ENCODE measurements at places on chromosomes 7 and 10.
A peak's percentile ranks its signal among the peaks of the same experiment; 100 is the strongest.

DNA sequence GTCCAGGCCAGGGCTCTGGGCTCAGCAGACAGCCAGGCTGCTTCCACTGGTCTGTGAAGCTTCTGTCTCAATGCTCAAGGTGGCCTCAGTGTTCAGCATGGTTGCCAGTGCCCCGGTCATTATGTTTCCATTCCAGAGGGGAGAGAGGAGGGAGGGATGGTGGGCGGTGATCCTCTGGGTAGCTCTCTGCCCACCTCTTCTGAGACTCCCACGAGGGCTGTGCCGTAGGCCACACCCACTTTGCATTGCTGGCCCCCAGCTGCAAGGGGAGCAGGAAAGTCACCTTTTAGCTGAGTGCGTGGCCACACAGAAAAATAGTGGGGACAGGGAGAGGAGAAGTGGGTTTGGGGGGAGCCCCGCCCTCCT lies 42.5 kb downstream of the FOXK1 start:
- no peak for DNase-seq

DNA sequence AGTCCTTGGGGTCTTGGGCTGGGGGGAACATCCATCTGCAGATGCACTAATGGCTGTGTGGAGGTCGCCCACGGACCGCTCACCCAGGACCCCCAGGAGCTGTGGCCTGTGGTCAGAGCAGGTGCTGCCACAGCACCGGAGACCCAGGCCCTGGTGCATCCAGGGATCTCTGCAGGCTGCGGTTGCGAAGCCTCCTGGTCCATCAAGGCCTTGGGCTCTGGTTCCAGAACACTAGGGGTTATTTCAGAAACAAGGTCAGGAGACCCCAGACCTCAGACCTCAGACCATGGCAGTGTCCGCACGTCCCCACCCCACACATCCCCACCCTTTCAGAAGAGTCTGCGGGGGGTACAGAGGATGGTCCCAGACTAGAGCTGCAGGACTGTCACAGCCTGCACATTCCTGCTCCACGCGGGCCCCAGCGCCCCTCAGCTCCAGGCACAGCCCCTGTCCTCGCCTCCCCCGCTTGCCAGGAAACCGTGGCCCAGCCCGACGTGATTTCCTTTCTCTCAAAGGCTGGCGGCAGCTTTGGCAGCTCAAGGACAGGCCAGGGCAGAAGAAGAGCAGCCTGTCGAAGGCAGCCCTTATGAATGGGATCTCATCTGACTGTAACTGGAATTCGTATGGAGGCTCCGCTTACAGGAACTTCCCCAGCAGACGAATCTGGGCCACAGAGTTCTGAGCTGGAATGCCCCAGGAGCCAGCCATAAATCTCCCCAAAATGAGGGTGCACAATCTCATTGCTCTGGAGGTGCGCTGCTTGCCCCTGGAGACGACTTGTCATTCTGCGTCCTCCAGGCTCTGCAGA lies 136.2 kb upstream of the RET start:
- DNase-seq = no peak

GRCh38 chr10:69326692-69327091 lies 48.4 kb downstream of the HK1 start:
- DNase-seq = no peak

DNA sequence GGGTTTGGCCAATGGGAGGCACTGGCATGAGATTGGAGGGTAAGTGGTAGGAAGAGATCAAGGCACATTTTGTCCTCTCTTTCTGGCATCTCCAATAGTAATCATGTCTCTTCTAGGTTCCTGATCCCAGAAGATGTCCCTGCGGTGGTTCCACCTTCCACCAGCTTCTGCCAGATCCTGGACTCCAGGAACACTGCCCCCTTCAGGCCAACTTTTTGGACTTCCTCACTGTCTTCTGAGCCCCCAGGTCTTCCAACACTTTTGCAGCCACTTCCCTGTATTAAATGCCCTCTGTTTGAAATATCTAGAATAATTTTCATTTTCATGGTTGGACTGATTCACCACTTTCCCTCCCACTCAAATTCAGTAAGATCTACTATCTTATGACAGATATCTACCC lies 60.9 kb downstream of the BAMBI start:
- no peak for DNase-seq

- no peak for DNase-seq
Measured at GRCh38 chr7:20201380-20201779, 15.8 kb downstream of the MACC1 start.

DNA sequence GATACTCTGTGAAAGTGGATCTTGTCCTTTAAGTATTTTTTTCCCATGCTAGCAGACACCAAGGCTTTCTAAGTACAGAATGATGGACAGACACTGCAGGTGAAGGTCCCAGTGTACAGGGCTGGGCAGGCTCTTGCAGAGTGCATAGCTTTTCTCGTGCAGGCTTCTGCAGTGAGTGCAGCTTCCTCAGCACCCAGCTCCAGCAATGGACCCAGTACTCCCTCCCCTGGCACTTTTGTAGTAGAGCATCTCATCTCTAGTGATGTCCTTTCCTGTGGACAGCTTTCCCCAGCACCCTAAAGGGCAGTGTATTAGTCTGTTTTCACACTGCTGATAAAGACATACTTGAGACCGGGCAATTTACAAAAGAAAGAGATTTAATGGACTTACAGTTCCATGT lies 104.3 kb downstream of the CUL2 start:
- DNase-seq = no peak

DNA sequence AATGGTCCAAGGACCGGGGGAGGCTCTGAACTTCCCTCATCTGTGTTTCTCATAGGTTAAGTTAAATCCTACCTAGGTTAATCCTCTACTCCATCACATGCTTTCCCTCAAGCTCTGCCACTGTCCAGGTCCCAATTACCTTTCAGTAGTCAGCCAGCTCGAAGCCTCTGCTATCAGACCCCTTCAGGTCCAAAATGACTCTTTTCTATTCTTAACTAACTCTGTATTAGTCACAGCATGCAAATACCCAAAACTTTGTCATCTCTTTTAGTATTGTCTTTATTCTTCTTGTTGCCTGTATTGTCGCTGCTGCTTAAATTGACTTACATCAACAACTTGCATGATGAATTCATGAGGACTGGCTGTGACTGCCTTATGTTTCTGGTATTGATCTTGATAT lies 15.3 kb downstream of the PPP1R17 start:
- DNase-seq = no peak

DNA sequence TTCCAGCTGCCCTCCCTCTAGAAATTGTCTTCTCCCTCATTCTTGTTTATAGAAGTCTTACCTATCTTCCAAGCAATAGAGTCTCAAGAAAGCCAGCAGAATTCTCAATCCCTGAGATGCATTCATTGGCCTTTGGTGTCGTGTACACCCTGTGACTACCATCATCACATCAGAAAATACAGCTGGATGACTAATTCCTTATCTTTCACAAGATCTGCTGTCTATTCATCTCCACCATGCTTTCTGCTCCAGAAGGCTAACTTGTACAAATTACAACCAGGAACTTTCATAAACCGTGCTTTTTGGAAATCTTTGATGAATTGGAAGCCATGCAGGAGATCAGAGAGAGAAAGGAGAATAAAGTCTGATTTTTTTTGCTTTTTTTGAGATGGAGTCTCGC lies 1062.9 kb upstream of the GHITM start:
- no peak for DNase-seq

GRCh38 chr7:131381069-131381838 lies 53.6 kb downstream of the MKLN1 start:
- peak; percentile 25 for DNase-seq

DNA sequence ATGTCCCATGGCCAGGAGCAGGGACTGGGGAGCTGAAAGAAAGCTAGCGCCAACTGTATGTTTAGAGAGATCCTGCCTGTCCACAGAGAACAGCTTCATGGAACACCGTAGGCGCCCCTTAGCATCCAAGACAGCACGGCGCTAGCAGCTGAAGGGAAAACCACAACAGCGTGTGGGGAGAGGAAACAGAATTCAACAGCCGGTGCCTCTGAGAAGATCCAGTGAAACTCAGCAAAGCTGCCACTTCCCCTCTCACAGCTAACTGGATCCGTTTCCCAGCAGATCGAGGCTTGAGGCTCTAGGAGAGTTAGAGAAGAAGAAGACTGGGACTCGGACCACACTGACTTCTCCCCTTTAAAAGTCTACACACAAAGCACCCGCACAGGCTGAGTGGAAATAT lies 145.0 kb downstream of the MAD1L1 start:
- no peak for DNase-seq

- DNase-seq = no peak
Measured at GRCh38 chr10:48459270-48460150, 145.4 kb downstream of the ARHGAP22 start.

DNA sequence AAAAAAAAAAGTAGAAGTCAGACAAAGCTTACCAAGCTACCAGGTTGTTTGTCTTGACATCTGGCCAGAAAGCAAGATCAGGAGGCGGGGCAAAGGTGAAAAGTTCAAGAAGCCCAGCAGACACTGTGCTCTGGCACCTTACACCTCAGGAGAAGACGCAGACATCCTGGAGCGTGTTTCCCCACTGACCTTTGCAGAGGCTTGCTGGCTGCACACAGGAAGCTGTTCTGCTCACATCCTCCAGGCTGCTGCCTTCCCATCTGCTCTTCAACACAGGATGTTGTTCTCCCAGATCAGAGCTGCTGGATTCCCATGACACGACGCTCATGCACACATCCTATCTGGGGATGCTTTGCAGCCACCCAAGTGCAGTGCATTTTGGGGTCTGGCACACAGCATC lies 174.4 kb upstream of the KIAA1217 start:
- no peak for DNase-seq

GRCh38 chr10:130756651-130757050 lies 554.9 kb downstream of the TCERG1L start:
- DNase-seq = no peak

GRCh38 chr10:53646525-53646924 lies 873.9 kb upstream of the MBL2 start:
- no peak for DNase-seq

DNA sequence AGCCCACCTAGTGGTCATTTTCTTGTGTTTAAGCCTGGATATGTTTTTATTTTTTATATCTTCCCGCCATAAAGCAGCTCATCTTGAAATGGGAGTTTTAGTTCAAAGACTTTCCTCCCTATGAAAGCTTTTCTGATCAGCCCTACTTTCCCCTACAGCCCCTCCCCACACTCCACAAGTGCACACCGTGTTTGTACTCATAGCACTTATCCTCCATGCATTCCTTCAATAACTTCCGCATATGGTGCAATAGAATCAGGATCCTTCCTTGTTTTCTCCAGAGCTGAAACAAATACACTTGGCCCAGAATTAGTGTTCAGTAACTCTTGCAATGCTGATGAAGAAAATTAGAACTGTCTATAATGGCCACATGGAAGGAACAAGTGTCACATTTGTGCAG lies 235.9 kb downstream of the KCNMA1 start:
- no peak for DNase-seq

GRCh38 chr7:38382684-38383083 lies 109.2 kb upstream of the TARP start:
- DNase-seq = no peak

DNA sequence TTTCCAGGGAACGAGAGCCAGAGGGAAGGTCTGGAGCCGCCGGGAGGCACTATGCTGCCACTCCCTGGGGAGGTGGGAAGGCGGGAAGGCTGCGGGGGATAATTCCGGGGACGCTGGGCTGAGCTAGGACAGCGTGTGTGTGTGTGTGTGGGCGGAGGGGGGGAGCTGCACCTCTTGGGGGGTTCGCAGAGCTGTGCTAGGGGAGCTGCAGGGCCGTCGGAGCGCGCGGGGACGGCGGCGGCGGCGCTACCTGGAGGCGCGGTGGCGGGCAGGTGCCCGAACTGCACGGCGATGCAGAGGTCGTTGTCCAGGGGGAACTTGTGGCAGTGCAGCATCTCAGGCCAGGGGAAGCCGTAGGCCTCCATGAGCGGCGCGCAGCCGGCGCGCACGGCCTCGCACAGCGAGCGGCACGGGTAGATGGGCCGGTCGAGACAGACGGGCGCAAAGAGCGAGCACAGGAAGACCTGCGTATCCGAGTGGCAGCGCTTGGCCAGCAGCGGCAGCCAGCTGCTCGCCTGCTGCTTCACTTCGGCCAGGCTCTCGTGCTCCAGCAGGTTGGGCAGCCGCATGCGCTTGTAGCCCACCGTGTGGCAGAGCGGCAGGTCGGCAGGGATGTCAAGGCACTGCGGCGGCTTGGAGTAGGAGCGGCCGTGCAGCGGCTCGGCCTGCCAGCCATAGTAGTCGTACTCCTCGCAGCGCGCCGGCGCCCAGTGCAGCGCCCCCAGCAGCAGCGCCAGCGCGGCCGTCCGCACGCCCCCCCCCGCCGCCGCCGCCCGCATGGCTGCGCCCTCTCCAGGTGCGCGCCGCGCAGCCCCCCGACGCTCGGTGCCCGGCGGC lies 526 bp downstream of the SFRP5 start:
- DNase-seq = peak; percentile 5

DNA sequence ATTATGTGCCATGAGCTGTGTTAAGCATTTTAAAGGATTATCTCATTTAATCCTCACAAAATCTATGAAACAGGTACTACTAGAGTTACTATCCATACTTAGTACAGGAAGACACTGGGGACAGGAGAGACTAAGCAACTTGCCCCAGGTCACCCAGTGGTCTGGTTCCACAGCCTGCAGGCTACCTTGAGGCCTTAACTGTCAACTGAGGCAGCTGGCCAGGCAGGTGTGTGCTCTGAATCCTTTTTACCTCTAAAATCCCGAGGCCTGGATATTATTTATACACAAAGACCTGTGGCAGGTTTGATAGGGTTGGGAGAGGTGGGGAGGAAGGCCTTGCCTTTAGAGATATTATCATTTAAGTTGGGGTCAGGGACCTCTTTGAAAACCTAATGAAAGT lies 3.1 kb downstream of the ZNF777 start:
- DNase-seq = no peak

- DNase-seq = peak; percentile 20
Measured at GRCh38 chr7:44309271-44310091, 15.9 kb downstream of the CAMK2B start.

DNA sequence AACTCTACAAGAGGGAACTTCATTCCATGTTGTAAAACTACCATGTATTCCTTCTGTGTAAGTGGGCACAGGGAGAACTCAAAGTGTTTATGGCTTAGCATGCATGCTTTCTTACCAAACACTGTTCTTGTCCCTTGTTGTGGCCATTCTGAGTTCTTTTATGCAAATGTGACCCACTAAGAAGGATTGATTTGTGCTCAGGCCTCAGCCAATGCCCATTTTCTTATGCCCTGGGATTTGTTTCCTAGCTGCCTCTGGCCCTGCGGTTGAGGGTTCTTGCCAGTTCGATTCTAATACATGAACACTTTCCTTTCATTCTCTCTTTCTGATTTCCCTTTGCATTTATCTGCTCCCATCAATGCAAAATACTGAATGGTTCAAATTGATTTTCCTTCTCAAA lies 316.7 kb downstream of the NRG3 start:
- DNase-seq = no peak

GRCh38 chr7:101085162-101085964 lies at the start of gene TRIM56:
TSS of gene TRIM56 (plus strand) at chr7:101085481. CDS start at chr7:101087313, 1,832 bp downstream.
- DNase-seq = peak; percentile 85

GRCh38 chr7:128271471-128271941 lies 30.4 kb downstream of the LEP start:
- no peak for DNase-seq

- DNase-seq = no peak
Measured at GRCh38 chr10:124428207-124428777, 9.6 kb upstream of the OAT start.

GRCh38 chr7:151699928-151700319 lies 177.0 kb downstream of the PRKAG2 start:
- no peak for DNase-seq

Measured in activated CD4-positive, alpha-beta T cell treated with anti-CD3 and anti-CD28 coated beads, Interleukin-2, Interleukin-4, amounts not matched to agents 100 ng/mL and 50 ng/mL, durations not matched to agents 16 hours and 8 hours (primary cell).